ENCODE measurements at places on chromosomes 16 and 17. TPM values are rescaled to one million over a fixed set of nuclear protein-coding genes. Genes with fewer than 3 reads are reported as not detected.
A peak's percentile ranks its signal among the peaks of the same experiment; 100 is the strongest.

C16orf92 gene
- total RNA-seq, result not detected

NPIPB9 gene
- 0.66 TPM for total RNA-seq

TNS4 gene
- total RNA-seq, result 3.9 TPM

SOST gene
- total RNA-seq, result not detected

LRRC46 gene
- 0.63 TPM for total RNA-seq

HID1 gene
- total RNA-seq, result 2.0 TPM

DNA sequence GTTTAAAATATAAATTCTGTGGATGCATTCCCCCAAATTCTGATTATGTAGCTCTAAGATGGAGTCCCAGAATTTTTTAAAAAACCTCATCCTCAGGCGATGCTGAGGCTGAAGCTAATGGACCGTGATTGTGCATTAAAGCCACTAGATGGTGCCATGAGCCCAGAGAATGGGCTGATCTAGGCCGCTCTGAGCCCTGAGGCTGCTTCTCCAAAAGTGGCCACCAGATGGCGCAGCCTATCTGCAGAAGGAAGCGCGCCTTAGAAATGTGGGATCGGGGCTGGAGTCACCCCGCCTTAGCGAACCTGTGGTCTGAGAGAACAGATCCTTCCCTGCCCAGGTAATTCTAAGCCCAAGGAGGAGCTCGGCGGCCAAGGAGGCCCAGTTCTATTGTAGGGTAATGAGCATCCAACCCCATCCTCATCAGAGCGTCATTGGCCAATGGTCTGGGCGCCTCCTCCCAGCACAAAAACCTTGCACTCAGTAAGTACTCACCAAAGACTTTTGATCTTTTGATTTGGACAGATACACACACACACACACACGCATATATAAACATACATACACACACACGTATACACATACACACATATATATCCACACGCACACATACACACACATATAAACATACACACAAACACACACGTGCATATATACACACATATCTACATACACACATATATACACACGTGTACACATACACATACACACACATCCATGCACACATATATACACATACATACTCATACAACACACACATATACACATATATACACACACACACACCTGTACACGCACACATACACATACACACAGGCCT is 13.7 kb upstream of the MMP2 start:
- DNase-seq, result peak; percentile 78

DNA sequence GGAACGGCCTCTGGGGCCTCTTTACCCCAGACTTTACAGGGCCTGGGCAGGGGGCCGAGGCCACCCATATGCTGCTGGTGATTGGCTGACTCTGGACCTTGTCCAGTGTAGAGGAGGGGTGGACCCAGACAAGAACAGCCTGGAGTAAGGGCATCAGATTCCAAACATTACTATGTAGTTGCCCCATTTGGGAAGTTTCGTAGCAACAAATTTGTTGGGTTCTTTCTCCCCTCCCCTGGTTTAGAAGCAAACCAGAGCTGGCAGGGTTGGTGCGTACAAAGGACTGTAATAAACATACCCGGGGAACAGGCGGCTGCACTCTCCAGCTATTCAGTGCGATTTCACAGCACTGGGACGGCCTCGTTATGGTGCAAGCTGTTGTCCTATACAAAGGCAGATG is 145.5 kb downstream of the NTN1 start:
- no peak for DNase-seq

- no peak for DNase-seq
Measured at GRCh38 chr17:4150096-4150495, 7.1 kb downstream of the CYB5D2 start.

- peak; percentile 48 for DNase-seq
Measured at GRCh38 chr17:29565643-29566472, 979 bp downstream of the ABHD15 start.

DNA sequence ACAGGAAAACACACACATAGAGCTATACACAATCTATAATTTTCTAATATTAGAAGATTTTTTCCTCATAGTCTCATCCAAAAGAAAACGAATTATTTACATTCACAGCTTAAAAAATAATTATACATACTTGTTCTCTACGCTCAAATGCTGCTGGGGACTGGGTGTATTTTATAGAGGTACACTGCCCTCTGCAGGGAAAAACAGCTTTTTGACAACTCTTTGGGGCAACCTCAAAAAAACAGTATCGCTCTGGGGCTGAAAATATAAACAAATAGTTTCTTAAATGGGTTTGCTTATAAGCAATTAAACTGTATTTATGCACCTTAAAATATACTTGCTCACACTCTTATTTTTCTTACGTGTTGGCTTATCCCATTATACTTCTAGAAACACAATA is 261.8 kb upstream of the PSMD7 start:
- no peak for DNase-seq

GRCh38 chr17:42541041-42541833 is 5.2 kb downstream of the NAGLU start:
- no peak for DNase-seq

DNA sequence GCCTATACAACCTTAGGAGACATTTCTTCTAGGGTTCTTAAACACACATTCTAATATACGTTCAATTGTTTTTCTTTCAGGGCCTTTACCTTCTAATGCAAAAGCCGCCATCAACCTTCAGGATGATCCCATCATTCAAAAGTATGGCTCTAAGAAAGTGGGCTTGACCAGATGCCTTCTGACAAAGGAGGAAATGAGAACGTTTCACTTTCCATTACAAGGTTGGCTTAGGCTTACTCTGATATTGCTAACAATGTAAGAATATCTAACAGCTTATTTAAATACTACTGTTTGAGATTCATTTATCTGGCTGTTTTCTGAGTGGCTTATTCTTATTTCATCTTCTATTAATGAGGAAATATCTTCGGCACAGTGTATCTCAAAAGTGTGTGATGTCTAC is 15.4 kb downstream of the REXO5 start:
- no peak for DNase-seq

- DNase-seq, result no peak
Measured at GRCh38 chr16:80023865-80024264, 423.3 kb upstream of the MAF start.

- DNase-seq, result no peak
Measured at GRCh38 chr17:16449121-16449570, 33.8 kb downstream of the TRPV2 start.

DNA sequence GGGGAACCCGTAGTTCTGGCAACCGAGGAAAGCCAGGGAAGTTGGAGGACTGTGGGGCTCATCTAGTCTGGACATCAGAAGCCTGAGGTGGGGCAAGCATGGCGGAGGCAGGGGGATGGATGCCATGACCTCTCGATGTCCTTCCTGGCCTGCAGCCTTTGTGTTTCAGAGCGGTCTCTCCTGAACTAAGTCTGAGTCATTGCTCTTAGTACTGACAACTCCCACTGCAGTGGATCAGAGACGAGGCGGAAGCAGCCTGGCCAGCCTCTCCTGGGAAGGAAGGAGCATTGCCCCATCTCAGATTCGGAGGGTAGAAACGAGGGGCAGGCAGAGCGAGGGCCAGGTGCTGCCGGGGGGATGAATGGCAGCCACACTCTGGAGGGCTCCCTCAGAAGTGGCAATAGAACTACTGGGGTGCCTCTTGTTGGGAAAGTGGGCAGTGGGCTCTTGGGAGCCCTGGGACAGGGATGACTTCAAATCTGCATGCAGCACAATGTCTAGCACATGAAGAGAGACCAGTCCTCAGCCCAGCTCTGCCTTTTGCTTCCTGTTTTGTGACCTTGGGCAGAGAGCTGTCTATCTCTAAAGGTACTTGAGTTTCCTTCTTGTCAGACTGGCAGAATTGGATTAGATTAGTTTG is 3.6 kb upstream of the STAC2 start:
- DNase-seq, result no peak

DNA sequence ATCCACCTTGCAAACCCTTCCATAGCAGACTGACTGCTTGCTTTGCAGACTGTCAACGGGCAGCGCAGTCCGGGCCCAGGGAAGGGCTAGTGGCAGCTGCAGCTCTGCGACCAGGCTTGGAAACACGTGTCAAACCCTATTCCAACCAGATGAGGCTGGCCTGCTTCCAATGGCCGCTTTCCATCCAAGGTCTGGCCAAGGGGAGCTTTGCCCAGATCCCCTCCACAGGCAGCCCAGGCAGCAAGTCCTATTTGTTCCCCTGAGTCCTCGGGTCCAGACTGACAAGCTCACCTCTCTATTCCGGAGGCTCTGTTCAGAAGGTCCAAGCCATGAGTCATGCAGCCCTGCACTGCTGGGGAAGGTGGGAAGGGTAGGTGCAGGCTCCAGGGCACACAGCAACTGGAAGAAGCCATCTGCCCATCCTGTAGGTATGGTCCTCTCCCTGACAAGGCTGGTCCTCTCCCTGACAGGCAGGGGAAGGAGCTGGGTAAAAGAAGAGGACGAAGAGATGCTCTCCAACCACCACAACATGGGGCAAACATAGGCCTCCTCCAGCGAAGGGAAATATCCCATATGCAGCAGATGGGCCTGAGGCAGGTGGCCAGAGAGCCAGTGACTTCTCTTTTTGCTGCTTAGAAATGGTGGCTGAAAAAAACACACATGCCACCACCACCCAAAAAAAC is 22.6 kb upstream of the AXIN2 start:
- DNase-seq, result no peak

DNA sequence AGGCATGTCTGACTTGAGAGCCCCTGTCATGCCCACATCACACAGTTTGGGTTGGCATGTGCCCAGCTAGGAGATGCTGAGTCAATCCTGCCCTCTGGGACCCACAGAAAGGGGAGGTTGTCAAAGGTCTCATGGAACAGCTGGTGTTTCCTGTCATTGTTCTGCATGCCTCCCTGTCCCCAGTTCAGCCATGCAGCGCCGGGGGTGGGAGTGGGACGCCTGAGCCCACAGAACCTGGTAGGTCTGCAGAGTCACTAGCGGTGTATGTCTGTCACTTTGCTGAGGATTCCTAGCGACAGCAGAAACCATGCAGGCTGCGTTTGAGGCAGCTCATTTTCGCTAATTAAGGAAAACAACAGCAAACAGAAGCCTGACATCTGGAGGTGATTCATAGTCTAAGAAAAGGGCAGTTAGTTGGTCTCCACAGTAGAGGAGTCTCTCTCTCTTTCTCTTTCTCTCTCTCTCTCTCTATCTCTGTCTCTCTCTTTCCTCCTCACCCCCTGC is 19.6 kb upstream of the CCL1 start:
- DNase-seq, result no peak

DNA sequence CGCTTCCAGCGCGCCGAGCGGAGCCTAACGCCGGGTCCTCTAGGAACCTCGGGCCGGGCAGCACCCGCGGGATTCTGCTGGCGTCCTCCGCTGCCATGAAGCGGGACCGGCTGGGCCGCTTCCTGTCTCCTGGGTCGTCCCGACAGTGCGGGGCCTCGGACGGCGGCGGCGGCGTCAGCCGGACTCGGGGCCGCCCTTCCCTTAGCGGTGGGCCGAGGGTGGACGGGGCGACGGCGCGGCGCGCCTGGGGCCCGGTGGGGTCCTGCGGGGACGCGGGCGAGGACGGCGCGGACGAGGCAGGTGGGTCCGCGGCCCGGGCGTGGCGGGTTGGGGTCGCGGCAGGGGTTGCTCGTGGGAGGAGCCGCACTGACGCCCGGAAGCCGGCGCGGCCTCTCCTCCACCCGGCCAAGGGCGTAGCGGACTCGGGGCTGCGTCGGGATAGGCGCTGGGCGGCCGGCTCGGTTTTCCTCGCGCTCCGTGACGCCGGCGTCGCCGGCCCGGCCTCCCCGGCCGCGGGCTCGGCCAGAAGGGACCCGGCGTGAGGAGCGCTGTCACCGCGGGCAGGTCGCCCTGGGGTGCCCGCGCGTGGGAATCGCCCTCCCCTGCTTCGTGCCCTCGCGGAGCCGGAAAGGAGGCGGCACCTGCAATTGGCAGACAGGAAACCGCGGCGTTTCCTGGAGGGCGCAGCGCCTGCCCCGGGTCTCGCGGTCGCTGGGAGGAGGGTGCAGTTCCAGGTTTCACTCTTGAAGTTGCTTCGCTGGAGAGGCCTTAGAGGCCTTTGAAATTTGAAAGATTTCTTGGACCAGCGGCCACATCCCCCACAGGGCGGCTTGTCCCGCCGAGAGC is 432 bp downstream of the ZNF276 start:
- DNase-seq, result peak; percentile 86

DNA sequence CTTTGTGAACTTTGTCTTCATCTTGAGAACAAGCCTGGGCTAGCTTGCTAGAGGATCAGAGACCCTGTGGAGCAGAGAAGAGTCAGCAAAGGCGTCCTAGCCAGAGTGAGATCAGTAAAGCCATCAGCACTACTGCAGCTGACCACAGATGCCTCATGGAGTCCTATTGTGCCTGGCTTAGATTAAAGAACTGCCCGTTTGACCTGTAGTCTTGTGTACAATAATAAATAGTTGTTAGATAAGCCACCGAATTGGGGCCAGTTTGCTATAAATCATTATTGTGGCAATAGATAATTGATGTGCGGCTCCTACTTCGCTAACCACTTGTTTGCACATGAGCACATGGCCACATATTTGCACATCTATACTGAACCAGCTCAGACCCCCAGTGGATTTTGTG is 103.0 kb downstream of the CYLD start:
- DNase-seq, result no peak

GRCh38 chr17:50055426-50056216 is at the start of gene ITGA3:
Gene ITGA3 (plus strand): TSS chr17:50056110. CDS start chr17:50056440, 330 bp downstream.
- peak; percentile 58 for DNase-seq

DNA sequence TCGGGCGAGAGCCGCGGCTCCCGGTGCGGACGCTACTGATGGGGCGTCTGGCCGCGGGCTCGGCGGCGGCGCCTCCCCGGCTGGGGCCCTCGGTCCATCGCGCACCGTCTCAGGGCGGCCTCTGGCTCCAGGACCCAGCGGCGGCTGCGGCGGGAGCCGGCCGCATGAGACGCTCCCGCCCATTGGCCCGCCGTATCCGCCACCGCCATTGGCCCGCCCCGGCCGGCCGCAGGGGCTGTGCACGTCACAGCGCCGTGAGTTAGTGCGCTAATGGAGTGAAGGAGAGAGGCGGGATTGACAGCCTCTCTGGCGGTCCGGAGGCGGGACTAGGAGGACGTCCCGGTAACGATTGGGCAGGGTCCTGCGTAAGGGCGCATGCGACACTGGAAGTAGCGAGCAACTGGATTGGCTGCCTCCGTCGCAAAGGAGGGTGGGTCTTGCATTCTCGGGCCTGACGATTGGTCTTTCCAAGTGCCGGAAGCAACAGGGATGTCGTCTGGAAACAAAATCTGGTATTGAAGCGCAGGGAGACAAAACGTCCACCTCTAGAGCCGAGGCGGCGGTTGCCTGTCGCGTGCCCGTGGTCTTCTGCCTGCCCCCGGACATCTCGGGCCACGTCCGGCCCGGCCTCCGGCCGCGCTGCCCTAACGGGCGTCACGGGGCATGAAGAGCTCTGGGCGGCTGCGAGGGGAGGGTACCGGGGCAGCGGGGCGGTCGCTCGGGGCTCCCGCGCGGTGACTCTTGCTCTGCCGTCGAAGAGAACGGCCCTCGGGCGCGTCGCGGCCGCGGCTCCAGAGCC is at the start of gene ANKRD11:
ANKRD11 (minus strand) TSS at position 123 of the 799 bp plus-strand sequence. CDS start 173,542 bp downstream, outside the sequence.
- DNase-seq, result peak; percentile 97

Measured in activated T-cell treated with anti-CD3 and anti-CD28 coated beads, Interleukin-2, amount 50 U/mL, for 4 hours (primary cell).